ENCODE measurements at places on chromosomes 16 and 17.

- no peak for DNase-seq
These were observed 38.6 kb downstream of the CDRT15 start for GRCh38 chr17:14198013-14198412.

DNA sequence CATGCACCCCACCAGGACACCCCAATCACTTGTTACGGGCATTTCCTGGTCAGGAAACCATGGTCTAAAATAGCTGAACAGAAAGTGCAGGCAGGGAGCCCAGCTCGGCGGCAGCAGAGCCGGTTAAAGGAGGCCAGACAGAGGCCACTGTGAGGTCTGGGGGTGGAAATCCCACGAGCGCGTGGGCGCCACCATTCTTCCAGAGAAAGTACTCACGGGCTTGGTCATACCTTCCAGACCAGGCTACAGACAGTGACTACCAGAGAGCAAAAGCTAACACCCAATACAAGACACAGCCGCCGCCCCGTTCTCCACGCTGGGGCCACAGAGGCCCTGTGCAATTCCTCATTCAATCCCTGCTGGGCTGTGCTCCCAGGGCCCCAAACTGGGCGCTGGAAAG lies 11.9 kb downstream of the CEP131 start:
- DNase-seq, result no peak

DNA sequence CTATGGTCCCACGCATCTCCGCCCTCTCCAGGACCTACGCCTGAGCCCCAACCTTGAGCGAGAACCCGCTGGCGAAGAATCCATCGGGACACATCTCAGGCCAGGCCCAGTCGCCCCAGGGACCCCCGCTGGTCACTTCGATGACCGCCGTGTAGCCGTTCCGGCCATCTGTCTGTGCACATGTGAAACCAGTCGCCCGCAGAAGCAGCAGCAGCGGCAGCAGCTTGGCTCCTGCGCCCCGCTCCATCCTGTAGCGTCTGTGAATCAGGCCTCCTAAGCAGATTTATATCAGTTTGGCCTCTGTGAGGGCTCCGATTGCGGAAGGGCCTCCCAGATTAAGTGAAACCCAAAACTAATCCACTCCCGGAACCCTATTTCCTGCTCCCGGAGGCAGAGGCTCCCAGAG lies at the start of gene VMO1:
TSS of gene VMO1 (minus strand) at position 259 of the 406 bp plus-strand sequence. CDS start at position 247, 12 bp downstream.
- no peak for DNase-seq

- no peak for DNase-seq
These were observed 818.6 kb downstream of the KCNJ2 start for GRCh38 chr17:70987867-70988340.

DNA sequence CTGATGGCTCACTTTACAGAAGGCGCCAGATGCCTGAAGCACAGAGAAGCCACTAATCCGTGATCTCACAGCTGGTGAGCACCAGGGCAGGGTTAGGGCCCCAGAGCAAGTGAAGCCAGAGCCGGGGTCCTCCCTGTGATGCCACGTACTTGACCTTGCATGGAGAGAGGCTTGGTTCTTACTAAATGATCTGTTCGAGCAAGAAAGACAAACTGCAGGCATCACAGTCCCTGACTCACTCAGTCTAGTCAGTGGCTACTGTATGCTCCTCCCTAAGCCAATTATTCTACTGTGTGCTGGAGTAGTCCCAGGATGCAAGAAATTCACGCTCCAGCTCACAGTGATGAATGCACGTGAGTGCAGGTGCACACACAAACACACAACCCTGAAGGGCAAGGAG lies 55.4 kb downstream of the SDK2 start:
- DNase-seq, result no peak

- no peak for DNase-seq
These were observed 57.7 kb downstream of the CMC2 start for GRCh38 chr16:80948886-80949493.

DNA sequence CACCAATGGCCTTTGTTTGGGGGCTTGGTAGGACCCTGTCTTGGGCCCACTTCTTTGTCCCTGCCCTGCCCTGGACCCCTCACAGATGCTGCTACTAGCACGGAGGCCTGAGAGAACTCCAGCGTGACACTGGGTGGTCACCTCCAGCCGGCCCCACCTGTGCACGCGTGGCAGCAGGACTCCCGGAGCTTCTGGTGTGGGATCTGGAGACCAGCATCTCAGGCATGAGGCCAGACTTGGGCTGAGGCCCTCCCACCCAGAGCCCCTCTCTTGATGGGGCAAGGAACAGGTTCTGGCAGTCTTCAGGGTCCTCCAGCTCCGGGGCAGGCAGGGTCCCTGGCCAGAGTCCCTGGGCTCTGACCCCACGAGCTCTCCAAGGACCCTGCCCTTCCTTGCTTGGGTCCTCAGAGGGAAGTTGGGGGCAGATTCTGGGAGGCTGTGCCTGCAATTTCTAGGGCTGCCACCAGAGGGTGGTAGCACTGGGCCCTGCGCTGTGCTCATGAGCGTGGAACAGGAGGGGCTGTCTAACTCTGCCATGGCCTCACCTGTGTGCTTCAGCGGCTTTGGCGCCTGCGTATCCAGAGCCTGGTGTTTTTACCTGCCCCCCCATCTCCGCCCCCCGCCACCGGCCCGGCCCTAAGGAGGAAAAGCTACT lies 3.1 kb upstream of the BAIAP3 start:
- no peak for DNase-seq

- no peak for DNase-seq
These were observed 23.6 kb downstream of the SCPEP1 start for GRCh38 chr17:57001541-57001940.

DNA sequence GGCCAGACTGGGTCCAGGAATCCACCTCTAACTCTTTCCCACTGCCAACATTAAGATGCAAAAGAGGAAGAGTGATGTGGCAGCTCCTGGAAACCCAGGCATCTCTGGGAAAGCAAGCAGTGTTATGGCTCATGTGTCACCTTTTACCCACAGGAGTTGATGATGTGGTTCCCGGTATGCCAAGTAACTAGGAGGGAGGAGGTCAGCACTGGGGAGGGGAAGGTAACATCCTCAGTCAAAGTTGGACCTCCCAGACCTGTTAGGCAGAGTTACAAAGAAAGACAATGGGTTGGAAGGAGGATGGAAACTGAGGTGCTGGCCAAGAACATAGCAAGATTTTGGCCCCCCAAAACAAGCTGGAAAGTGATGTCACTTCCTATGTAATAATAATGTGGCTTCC lies 11.4 kb downstream of the KRABD2 start:
- no peak for DNase-seq

DNA sequence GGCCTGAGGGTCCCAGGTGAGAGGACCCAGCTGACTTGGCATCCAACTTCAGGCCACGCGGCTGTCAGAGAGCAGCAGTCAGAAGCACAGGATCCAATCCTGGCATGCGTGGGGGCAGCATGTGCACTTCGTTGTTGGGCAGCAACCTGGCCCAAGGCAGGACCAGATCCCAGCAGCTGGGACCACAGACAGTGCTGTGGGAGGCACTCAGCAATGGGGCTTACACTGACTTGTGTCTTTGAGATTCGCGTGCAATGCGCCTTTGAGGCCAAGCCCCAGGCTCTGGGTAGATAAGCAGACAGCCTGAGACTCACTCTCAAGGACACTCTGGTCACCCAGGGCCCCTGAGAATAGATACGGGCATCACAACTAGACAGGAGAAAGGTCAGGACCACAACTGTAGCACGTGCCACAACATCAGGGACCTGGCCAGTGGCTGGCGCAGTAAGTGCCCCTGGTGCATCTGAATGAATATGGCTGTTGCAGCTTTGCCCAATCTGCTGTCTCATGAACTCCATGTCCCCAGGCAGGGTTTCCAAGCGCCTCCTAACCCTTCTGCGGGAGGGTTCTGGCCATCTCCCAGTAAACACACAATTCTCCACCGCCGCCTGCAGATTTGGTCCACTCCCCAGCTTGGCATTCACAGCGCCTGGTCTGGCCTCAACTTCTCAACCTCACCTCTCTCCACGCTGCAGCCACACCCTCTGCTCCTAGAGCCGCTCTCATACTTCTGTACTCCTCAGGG lies 3.2 kb downstream of the PAM16 start:
- DNase-seq, result no peak

GRCh38 chr17:56595831-56596690 lies 2.6 kb downstream of the NOG start:
- DNase-seq, result no peak

DNA sequence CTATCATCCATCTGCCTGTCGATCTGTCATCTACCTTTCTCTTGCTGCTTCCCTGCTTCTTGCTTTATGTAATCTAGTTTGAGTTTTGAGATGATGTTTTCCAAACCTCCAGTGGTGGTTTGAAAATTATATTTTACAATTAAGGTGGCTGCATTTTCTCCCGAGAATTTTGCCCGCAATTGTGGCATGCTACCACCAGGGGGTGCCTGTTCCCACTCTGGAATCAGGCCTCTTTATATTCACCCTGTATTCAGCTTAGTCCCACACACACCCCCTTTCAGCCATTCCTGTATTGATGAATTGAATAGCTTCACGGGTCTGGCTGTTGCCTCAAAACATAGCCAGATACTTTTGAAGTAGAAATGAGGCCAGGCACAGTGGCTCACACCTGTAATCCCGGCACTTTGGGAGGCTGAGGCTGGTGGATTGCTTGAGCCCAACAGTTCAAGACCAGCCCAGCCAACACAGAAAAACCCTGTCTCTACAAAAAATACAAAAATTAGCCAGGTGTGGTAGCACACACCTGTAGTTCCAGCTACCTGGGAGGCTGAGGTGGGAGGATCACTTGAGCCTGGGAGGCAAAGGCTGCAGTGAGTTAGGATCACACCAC lies 3.2 kb downstream of the PRSS22 start:
- no peak for DNase-seq

GRCh38 chr16:69763599-69763942 lies 1.4 kb downstream of the WWP2 start:
- no peak for DNase-seq

GRCh38 chr16:74107795-74108610 lies 188.6 kb upstream of the PSMD7 start:
- DNase-seq, result no peak

DNA sequence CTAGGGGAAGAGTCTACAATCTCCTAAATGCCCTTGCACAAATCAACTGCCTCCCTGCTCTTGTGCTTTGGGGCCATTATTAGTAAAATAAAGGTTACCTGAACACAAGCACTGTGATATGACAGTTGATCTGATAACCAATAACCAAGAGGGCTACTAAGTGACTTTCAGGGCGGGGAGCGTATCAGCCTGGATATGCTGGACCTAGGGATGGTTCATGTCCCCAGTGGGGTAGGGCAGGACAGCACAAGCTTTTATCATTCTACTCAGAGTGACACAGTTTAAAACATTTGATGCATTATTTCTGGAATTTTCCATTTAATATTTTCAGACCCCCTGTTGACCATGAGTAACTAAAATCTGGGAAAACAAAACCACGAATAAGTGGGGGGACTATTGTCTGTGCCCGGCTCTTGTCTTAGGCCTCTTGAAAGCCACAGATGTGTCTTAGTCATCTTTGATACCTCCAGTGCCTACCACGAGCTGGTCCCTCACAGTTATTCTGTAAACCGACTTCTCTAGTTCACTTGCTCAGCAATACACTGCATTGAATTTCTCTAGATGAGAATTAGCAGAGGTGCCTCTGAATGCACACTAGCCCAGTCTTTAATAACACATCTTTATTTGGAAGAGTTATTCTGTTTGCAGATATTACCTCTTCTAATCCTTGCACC lies 94.6 kb upstream of the DHX40 start:
- no peak for DNase-seq

DNA sequence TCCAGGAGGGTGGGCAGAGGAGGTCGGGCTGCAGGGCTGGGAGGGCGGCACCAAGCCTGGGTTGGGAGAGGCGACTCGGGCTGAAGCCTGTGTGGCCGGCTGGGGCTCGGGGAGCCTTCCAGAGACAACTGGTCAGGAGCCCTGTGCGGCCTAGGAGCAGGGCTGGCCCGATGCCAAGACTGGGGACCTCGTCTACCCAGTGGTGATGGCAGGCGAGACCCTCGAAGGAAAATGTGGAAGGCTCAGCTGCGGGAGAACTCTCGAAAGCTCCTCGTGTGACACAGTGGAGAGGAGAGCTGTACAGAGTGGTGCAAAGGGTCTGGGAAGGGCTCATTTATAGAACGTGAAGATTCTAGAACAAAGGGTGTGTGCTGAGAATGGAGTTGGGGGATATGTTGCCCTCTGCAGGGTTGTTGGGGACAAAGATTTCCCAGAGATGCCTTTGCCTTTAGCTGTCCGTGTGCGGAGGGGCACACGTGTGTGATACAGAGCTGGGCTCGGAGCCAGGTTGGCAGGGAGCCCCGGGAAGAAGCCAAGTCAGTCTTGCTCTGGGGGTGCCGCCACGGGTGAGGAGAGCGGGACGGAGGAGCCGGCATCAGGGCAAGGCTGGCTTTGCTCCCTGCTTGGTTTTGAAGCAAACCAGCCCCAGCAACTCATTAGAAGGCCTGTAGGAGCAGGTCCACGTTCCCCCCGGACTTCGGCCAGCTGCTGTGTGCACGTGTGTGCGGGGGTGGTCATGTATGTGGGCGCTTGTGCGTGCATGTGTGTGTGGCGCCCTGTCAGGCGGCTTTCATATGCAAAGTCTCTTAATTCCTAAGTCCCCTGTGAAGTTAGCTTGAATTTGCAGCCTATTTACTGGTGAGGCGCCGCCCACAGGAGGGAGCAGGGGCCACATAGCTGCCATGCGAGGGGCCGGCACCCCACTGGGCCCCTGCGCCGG lies 132.4 kb upstream of the CHMP6 start:
- DNase-seq, result peak; percentile 81

DNA sequence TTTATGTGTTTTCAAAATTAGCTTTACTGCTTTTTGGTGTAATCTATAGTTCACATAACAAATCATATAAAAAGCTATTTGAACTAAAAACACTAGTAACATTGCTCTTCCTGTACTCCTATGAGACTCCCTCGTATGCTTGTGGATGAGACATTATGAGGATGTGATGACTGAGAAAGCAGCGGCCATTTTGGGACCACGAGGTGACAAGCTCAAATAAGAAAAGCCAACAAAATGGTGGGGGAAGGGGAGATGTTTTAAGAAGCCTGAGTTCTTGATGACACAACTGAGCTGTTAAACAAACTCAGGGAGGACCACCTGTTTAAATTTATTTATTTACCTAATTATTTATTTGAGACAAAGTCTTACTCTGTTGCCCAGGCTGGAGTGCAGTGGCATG lies 4.5 kb downstream of the CCL18 start:
- DNase-seq, result no peak

DNA sequence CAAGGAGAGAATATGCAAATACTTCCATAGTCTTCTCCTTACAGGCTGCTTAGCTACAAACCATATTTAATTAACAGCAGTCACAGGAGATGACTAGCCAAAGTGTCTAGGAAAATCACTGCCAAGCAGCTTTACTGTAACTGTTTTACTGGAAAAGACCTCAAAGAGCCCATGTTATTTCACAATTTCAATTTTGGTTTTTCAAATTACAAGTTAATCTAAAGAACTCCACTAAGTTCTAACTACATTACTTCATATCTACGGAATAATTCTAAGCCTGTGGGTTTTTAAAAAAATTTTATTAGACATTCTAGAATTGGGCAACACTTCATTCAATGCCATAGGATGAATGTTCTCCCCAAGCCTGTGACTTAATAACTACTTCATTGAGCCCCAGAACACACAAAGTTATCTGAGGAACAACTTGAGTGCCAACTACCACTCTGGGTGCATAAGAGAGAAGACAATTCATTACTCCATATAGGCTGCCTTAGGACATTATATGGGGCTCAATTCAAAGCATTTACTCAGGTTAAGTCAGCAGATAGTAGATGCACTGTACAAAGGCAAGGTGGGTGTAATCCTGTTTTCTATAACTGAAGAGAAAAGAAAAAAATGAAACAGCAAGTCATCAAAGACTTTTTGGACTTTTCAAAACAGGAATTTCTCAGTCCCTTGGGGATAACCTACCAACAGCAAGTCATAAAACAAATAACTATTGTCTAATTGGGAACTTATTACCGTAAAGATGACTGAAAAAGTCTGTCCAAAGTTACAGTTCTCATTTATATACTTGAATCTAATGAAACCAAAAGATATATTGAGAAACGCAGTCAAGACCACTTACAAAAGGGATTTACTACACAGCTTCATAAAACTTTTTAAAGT lies 33.0 kb downstream of the STAT3 start:
- DNase-seq, result peak; percentile 61

Measured in GM04504 (cell line).